ENCODE measurements at places on chromosomes 6 and 20.
A peak's percentile ranks its signal among the peaks of the same experiment; 100 is the strongest.

GRCh38 chr6:132198896-132199295, 202.4 kb downstream of the MOXD1 start:
- DNase-seq: no peak

DNA sequence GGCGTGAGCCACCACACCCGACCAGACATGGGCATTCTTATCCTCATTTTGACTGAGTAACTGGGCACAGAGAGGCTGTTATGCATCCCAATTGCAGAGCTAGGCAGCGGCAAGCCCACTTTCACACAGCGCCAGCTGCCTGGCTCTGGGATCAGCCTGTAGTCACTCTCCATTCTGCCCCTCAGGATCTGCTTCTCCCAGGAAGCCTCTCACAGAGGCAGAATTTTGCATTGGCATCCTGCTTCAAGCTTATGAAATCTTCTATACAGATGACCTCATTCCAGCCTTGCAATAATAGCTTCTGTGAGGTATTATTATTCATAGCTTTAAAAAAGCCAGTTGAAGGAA, 37.0 kb upstream of the IER3 start:
- DNase-seq: no peak

DNA sequence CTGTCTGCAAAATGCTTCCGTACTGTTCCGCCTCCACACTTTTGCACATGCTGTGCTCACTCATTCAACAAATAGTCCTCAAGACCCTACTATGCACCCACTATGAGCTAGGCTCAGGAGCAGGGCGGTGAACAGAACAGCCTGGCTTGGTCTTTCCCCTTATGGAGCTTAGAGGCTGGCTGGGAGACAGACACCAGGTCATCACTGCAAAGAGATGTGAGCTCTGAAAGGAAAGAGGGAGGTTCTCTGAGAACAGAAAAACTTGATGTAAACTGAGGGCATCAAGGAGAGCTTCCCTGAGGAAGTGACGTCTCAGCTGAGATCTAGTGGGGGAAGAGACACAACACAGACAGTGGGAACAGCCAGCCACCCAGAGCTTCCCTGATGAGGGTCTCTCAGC, 31.0 kb upstream of the TGM2 start:
- no peak for DNase-seq

DNA sequence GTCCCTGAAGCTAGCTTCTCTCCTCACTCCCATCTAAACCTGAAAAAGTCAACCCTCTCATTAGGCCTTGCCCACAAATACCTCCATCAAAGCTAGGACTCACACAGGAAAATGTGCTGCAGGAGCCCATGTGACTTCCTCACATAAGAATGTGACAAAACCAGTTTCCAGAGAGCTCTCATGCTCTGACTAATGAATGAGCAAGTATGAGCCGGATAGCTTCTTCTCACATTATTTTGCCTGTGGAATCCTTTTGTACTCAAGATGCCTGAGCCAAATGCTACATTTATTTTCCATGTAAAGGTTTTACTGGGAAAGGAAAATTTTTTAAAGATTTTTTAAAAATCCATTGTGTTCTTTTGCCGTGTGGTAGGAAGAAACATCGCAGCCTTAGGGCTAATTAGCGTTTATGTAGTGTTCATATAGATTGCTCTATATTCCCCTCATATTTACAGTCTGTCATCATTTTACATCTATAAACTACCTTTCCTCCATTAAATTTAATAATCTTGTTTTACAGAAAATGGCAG, 68.6 kb upstream of the CCN6 start:
- DNase-seq: peak; percentile 69

DNA sequence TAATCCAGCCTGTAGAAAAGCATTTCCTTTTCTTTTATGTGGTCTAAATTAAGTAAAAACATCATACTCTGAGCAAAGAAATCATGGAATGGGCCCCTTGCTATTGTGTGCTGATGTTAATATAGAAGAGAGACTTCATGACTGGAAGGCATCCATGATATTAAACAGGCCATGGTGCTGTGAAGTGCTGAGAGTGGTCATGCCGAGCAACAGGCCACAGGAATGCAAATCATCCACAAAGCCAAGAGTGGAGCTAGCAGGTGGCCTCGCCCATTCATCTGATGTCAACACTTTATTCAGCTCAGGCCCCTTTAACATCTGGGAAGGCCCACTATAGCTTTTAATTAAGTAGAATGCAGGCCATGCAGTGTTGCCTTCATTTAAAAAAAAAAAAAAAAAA, 115.2 kb upstream of the HMGCLL1 start:
- peak; percentile 40 for DNase-seq

GRCh38 chr6:14883921-14884320, 361.9 kb upstream of the JARID2 start:
- DNase-seq: no peak

DNA sequence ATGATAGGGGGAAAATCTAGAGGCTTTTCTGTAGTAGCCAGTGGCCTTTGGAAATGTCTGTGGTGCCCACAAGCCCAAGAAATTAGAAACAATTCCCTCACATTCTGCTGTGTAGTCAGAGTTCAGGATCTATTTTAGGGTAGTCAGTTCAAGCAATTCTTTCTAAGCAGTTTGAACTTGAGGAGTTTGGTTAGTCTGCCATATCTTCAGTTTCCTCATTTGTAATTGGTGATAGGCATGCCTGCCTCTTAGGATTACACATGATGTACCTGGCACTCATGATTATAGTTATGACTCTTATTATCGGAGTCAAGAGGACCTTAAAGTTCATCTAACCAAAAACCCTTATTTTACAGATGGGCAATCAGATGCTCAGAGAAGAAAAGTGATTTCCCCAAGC, 21.2 kb upstream of the MEP1A start:
- no peak for DNase-seq

DNA sequence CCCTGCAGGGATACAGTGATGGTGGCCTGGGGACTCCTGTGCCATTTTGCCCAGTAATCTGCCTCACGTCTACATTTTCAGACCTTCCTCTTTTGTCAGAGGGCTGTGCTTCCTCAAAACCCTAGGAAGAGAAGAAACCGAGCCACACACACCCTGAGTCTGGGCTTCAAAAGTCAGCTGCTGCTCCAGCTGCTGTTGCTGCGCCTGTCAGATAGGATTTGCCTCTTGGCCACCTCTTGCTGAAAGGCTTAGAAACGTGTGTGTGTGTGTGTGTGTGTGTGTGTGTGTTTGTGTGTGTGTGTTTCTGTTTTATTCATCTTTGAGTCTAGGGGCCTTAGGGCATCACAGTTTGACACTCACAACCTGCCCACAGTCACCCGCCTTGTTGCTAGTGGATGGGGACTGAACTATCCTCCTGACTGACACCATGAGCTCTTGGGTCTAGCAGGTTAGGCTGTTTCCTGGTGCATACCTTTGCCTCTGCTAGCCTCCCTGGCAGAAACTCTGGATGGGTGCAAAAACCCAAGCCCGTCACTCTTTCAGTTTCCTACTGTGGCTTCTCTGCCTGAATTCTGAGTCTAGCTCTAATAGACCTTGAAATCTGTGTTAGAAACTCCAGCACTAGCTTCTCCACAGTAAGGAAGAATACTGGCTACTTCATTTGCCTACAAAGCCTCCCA, 94.9 kb upstream of the CEP85L start:
- no peak for DNase-seq

DNA sequence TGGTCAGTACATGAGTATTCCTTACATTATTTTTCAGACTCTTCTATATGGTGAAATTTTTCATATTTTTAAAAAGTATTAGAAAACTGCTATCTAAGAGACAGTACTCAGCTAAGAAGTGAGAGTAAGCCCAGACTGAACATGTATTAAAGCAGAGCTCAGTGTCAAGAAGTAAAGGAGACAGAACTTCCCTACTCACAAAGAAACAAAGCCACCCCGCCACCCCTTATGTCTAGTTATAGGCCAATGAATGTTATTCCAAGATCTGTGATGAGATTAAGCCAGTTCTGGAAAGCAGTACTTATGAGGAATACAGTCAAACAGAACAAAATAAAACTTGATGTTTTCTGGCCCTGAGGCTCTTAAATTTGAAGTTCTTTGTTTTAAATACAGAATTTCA, 114.5 kb downstream of the RNGTT start:
- no peak for DNase-seq

- no peak for DNase-seq
These were observed 161.1 kb upstream of the DTNBP1 start for GRCh38 chr6:15823838-15824414.

DNA sequence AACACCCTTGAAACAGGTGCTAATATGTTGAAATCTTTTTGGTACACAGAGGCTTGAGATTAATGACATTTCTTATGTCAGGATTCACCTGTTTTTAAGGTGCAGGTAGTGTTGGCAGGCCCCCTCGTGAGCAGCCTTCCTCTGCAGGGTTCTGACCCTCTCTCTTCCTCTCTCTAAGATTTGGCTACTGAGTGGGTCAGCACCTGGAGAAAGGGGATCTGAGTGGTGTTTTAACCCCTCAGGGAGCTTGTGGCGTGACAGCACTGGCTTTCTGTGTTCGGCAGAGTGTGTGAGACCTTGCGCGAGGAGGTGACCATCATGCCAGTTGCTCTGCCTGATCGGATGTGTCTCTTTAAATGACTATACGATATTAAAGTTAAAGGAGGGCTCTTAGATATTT, 37.1 kb downstream of the HIVEP1 start:
- DNase-seq: no peak

DNA sequence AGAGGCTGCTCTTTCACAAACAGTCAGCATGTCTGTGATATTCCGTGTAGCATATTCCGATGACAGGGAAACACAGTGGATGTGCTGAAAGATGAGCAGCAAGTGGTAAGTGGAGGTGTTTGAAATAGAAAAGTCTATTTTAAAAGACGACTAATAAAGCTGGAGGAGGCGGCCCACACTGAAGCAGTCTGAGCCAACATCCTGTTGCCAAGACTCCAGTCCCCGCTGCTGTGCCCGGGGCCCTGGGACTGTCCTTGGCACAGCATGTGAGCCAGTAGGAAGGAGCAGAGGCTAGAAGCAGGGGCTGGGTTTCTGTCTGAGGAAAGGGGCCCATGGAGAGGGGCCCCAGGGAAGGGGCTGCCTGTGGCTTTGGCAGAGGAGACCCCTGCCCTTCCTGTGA, 351.5 kb upstream of the CHD6 start:
- DNase-seq: no peak

GRCh38 chr6:14499841-14500240, 382.3 kb downstream of the CD83 start:
- no peak for DNase-seq

GRCh38 chr20:30985386-30985785, 272.1 kb upstream of the DEFB115 start:
- no peak for DNase-seq

DNA sequence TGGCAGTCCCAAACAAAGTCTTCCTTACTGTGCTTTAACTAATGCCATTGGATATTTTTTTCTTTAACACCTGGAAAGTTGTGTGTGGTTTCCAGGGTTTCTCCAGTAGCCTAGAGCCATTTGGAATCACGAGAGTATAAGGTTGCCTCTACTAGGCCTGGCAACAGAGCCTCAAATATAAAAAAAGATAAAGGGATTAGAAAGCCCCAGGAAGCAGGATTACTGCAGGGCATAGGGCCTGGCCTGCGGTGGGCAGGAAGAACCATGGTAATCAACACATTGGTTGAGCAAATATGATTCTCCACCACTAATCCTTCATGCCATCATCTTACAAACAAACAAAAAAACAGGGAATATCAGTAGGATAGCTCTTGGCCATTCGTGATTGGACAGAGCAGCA, 177.8 kb upstream of the GGTLC1 start:
- DNase-seq: no peak

DNA sequence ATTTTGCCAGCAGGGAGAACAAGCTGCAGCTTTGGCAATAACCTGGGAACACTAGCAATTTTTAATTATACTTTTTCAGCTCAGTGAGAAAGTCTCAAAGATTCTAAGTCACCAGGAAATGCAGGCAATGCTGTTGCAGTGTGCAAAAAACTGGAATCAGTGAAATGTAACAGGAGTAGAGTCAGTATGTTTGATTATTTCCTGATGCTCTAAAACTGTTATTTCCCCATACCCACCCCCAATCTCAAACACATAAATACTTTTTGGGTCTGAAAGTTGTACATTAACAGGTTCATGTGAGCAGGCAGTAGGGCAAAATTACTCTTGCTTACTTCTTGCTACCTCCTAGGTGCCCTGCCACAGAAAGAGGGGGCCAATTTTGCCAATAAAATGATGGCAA, 65.4 kb upstream of the BEND6 start:
- DNase-seq: no peak

- DNase-seq: no peak
These were observed 6.9 kb downstream of the HLA-DPB1 start for GRCh38 chr6:33082702-33083101.

- DNase-seq: no peak
These were observed 17.9 kb downstream of the SLA2 start for GRCh38 chr20:36628076-36628475.

DNA sequence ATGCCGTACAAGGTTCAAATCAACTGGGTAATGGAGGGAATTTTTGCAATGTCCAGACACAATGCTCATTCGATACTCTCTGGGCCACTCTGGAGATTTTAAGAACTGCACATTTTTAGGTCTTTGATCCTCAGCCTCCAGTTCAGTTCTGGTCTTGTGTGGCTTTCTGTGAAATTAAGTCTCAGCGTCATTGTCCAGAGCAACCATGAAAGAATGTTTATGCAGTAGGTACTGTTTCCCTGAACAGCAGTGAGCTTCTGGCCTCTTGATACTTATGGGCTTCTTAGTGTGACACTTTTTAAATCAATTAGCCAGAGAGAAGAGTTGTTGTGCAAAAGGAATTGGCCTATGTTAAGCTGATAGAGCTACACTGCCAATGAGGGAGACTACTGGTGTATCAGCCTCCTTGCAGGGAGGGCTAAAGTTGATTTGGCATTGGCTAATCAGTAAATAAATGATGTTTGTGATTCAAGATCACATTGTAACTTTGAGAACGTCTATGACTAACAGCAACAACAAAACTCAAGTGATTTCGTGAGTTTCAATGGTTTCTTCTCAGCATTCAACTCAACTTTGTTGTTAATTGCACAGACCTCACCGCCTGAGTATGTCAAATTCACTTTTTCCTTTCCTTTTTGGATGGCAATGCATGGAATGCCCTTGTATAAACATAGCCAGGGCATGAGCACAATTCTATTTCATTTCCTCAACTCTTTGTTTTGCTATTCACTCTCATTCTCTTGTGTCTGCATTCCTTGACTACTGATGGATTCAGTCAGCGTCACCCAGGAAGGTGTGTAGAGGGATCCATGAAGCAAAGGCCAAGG, 85.1 kb downstream of the GJA1 start:
- DNase-seq: no peak

Data from LoVo (cell line).